Stimulated activated CD8-positive, alpha-beta memory T cell treated with anti-CD3 and anti-CD28 coated beads, Interleukin-7, amount 100 ng/mL, for 1 hour (primary cell): ENCODE measurements at places on chromosomes 16 and 17.

DNA sequence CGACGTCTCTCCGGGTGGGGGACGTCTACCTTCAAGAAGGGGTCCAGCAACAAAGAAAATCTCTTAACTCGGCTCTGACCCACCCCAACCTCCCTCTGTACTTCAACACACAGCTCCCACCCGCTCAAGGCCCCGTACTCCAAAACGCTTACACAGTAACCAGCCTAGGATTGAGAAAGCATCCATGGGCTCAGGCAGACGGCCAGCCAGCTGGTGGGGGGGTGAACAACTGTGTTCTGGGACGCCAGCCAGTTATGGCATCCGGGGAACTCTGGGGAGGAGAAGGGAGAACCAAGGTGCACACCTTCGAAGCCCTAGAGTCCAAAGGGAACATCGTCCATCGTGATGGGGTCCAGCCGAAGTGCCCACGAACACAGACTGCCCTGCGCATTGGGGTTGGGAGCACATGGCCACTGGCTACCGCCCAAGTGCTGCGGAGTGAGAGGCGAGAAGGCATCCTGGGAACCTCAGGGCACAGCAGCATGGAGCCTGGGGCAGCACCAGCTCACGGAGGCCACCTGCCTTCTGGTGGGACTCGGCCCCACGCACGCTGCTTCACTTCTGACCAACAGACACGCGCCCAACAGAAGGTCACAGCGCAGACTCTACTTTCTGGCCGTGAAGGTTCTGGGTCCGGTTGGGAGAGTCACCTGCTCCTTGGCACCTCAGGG is 14.3 kb downstream of the SLC16A3 start:
- DNase-seq = no peak

DNA sequence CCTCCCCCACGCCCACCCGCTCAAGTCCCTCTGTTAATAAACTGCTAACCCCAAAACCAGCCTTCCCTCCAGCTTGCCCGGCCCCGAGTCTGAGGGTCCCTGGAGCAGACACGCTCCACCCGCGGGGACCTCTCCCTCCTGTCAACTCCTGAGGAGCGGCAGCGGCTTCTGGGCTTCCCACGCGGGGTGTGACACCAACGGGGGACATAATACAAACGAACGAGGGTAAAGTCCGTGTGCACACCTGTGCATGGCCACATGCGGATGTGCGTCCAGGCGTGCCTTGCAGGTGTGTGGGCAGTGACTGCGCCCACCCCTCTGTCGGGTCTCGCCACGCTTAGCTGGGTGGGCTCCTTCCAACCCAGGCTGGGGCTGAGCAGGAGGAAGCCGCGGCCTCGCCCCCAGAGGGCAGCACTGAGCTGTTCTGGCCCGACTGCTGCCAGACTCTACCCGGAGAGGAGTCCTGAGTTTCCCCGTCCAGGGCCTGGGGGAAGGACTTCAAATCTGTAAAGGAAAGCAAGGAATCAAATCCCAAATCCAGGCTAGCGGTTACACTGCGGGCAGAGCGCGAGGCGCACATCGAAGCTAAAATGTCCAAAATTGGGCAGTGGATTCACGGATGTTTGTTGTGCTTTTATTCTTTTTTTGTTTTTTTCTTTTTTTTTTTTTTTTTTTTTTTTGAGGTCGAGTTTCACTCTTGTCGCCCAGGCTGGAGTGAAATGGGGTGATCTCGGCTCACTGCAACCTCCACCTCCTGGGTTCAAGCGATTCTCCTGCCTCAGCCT is 24.2 kb upstream of the KRT17 start:
- DNase-seq = peak; percentile 77

DNA sequence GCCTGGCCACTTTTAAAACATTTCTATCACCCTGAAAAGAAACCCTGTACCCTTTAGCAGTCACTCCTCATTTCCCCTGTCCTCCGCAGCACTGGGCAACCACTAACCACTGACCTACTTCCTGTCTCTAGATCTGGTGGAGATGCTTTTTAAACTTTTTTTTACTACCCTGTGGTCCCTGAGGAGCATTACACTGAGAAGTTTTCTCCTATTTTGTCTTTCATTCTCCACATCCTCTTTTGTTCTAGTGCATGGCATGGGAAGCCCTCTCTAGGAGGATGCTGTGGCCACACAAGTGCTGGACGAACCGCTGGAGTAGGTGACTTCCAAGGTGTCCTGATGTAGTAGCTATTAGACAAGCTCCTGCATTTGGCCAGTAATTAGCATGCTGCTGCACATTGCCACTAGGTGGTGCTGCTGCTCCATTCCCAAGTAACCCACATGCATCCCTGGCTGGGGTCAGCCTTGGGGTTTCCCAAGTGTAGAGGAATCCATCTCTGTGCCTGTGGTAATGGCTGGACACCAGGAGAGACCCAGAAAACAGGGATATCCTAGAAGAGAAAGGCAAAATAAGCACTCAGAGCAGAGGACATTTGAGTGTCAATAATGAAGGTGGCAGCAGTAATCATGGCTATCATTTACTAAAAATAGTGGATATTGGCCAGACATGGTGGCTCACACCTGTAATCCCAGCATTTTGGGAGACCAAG is 143.8 kb upstream of the CRHR1 start:
- peak; percentile 57 for DNase-seq

DNA sequence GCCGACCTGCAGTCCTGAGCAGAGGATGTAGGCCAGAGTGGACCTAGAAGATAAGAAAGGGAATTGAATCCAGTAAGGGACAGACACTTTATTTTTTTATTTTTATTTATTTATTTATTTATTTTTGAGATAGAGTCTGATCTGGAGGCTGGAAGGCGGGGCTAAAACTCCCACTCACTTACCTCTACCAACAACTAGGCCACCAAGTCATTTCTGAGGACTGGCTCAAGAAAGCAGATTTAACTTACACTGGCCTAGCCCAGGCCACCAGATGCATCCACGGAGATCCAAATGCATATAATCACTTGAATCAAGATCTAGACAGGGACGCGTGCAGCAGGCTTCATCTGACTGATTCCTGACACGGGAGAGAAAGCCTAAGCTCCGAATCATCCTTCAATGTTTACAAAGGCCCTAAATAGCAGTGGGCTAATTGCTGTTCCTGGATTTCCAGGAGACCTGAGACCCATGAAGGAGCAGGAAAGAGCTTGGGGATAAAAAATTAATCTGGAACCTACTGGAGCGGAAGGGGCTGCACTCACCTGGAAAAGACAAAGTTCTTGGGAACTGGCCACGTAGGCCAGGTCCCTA is 1.1 kb upstream of the ALOX12 start:
- DNase-seq = no peak

- DNase-seq = no peak
Observed at GRCh38 chr17:80092959-80093358, 8.4 kb upstream of the GAA start.

- DNase-seq = no peak
Observed at GRCh38 chr17:63766754-63767153, 6.6 kb downstream of the CCDC47 start.

- DNase-seq = no peak
Observed at GRCh38 chr17:74474043-74474792, 7.8 kb downstream of the CD300A start.

DNA sequence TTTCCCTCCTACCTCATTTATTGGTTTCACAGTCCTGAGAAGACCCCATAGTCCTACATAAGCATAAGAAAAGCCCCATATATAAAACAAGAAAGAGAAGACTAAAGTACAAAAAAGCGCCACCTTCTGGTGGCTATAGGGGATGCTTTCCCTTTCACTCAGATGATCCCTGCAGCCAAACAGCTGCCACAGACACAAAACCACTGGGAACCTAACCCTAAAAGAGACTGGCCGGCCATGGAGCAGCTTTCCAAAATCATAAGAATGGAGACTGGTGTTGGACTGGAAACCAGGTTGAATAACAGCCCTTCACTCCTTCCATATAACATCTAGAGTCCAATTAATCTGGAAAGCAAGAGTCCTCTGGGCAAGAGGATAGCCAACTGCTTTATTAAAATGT is 11.4 kb downstream of the DYNC1LI2 start:
- DNase-seq = no peak

GRCh38 chr17:4968486-4969046 is 949 bp upstream of the SPAG7 start:
- DNase-seq = no peak
